ENCODE measurements at places on chromosomes 1 and 21.

- no peak for DNase-seq
Observed at GRCh38 chr1:21437341-21437640, 2.6 kb upstream of the NBPF3 start.

DNA sequence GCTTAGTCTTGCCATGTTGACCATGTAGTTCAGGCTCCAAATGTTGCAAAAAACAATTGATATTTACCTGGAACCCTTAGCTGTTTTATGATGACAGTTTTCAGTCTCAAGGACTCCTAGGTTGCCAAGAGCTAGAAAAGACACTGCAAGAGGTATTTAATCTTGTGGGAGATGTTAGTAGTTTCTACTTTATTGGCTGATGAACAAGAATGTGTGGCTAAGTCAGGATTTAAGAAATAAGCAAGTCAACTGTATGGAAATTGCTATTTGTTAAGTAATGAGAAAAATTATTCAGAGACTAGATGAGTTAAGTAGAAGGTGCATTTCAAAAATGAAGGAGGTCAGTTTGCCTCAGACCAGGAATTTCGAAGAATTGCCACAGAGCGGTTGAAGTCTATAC lies 639.7 kb upstream of the USP24 start:
- DNase-seq, result no peak

- DNase-seq, result no peak
Observed at GRCh38 chr1:66243548-66244130, 290.3 kb upstream of the SGIP1 start.

GRCh38 chr1:175463853-175464252 lies 271.3 kb upstream of the KIAA0040 start:
- DNase-seq, result no peak

DNA sequence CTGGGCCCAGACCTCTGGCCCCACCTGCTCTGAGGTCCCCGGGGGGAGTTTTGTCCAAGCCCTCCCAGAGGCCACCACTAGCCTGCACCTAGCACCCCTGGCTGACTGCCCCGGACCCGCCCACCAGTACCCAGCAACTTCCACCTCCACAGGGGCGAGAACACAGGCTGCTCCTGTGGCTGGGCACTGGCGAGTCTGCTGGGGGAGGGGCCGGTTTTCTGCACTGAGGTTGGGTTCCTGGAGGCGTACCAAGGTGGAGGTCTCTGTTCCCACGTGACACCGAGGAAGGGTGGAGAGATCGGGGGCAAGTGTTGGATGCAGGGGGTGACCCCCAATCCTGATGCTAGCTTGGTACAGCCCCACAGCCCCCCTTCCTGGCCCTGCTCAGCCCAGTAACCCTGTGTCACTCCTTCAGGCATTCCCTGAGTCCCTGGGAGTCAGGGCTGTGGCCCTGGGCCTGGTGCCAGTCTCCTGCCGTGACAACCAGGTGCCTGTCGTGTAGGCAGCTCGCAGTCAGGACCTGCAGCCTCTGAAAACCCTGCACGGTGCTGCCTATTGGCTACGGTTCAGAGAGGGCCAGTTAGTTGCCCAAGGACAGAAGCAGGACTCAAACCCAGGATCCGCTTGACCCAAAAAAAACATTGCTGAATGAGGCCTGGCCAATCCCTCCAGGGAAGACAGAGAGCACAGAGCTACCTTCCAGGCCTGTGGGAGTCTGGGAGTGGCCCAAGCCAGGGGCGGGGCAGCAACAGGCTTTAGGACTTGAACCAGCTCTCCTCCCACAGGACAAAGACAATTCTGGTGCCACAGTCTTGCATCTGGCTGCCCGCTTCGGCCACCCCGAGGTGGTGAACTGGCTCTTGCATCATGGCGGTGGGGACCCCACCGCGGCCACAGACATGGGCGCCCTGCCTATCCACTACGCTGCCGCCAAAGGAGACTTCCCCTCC lies 3.1 kb downstream of the ESPN start:
- DNase-seq, result no peak

- DNase-seq, result no peak
Observed at GRCh38 chr1:230191079-230191804, 124.2 kb downstream of the GALNT2 start.

DNA sequence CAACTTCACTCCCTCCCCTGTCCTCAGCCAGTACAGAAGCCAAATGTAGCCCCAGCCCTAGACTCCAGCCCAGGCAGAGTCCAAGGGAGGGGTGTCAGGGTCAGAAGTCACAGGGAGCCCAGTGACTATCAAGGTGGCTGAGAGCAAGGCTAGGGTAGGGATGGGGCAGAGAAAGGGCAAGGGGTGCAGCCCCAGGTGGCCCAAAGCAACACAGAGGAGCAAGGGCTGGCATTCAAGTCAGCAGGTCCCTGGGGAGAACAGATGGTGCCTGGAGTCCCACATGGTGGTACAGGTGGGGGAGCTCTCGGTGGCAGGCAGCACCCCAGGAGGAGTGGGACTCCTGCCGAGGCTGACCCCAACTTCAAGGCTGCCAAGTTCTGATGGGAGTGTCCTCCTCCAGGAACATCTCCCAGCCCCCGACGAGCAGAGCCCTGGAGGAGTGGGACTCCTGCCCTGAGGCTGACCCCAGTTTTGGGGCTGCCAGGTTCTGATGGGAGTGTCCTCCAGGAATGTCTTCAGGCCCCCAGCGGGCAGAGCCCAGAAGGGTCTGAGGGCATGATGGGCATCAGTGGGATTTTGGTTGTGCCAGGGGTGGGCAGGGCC lies 3.7 kb upstream of the DVL1 start:
- DNase-seq, result no peak

- no peak for DNase-seq
Observed at GRCh38 chr1:15722836-15723532, 13.1 kb upstream of the SLC25A34 start.

DNA sequence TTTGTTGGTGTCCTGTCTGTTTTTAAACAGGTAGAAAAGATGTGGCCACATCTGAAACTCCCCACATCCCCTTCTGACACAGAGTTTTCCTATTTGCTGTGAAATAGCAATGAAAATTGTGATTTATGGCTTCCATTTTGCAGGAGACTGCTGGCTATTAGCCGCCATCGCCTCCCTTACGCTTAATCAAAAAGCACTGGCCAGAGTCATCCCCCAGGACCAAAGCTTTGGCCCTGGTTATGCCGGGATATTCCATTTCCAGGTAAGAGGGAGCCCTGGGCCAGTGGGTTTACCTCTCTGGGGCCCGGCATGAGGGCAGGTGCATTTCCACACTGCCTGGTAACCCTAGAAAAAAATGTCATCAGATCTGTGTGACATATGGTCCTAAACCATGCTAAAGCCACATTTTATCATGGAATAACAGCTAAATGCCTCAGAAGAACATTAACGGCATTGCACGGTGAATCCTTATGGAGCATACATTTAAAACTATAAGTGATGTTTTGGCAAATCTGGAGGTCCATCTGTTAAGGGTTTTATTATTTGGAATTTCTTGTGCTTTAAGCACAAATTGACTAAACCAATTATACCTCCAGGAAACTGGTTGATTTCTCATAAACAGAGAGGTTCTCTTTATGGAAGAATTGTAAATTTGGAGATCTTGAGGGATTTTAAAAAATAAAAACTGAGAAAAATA lies 12.3 kb downstream of the CAPN9 start:
- DNase-seq, result no peak

DNA sequence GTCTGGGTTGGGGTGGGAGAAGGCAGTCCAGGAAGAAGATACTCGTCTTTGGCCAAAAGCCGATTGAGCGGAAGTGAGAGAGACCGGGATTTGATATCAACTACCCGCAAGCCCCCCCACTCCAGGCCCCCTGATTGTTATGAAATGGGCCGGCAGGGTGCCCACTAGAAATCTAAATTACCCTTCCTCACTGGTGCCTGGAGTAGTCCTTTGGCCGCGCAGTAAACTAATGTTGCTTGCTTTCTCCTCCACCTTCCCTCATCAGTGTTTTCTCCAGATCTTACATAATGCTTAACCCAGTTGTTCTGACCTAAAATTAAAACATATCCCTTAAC lies 119.2 kb upstream of the BARHL2 start:
- DNase-seq, result no peak

DNA sequence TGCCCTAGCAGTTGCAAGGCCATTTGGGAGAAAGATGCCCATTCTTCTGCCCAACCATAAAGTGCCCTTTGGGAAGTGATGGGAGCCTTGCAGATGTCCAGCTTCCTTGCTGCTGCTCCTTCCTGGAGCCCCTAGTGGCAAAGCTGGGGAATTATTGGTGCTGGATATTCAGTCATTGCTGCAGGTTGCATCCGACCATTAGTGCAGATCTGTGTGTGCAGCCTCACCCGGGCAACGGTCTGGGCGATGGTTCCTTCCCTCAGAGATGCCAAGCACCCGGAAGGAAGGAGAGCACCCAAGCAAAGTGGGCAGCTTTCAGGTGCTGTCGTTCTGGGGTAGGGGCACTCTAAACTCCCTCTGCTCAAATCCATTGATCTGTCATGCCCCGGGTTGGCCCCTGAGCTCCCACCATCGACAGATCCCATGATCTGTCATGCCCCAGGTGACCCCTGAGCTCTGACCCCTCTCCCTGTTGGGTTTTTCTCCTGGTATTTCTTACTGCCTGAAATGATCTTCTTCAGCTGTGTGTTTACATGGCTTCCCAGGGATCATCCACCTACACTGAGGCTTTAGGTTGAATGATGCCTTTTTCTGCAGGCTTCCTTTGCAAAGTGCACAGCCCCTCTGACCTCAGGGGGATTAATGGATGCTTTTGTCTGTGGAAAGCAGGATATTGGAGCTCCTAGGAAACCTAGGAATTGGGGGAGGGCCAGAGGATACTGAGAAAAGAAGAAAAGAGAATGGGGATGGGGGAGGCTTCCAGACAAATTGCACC lies 467.5 kb downstream of the PTPRU start:
- DNase-seq, result no peak

DNA sequence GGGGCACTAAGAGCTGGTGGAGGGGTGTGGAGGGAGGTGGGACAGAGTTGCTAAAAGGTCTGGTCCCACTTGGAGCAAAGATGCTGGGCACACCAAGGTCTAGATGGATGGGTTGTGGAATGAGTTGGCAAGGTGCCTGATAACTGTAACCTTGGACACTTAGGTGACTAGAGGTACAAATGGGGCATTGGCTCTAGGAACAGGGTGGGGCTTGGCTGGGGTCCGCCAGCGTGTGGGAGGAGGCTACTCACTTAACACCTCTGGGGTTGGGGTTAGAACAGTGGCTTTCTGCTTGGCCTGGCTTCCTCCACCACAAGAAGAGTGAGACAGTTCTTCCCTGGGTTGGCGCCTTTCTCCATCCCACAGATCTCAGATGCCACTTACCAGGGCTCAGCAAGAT lies 17.2 kb downstream of the KCNA2 start:
- no peak for DNase-seq

- no peak for DNase-seq
Observed at GRCh38 chr1:2425892-2426291, 13.5 kb upstream of the PEX10 start.

GRCh38 chr21:45995686-45996179 lies 14.2 kb downstream of the COL6A1 start:
- DNase-seq, result no peak

- no peak for DNase-seq
Observed at GRCh38 chr1:44860891-44861425, 17.9 kb upstream of the PTCH2 start.

GRCh38 chr21:25561668-25562641 lies 45.3 kb downstream of the MRPL39 start:
- DNase-seq, result no peak

DNA sequence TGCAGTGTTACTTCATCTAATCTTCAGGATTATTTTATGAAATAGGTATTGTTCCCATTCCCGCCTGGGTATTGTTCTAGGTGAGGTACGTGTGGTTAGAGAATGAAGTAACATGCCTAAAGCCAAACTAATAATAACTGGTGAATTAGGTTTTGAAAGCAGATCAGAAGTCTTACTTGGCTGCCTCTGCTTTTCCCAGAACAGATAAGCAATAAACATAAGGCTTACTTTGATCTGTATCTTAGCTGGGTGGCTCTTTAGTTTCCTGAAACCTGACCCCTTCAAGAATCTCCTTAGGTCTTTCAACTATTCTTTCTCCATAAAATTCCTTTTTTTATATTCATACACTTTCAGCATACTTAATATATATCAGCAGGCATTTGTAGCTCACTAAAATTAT lies 65.3 kb downstream of the VAV3 start:
- no peak for DNase-seq

DNA sequence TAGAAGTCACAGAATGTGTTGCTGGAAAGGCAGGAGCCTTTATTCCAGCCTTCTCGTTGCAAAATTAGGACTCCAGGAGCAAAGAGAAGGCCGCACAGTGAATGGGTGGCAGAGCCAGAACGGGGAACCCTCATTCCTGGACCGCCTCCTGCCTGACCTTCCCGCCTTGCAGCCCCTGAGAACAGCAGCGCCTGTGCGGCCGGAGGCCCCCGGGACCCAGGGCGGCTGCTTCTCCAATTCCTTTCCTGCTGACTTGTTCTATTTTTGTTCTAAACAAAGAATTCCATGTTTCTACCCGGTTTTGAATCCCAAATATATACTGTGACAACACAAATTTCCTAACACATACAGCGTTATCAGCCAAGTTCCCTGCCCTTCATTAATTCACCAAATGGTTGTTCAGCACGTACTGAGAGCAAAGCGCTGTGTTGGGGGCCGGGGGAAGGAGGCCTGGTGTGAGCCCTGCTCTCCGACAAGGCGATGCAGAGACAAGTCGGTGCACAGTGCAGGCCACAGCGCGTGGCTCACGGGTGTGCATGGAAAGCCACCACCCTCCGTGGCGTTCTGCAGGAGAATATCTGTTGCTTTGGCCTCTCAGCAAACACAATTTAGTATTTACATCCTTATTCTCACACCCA lies 31.9 kb upstream of the COL6A2 start:
- DNase-seq, result no peak
